ENCODE measurements at places on chromosomes 11 and 22.
A peak's percentile ranks its signal among the peaks of the same experiment; 100 is the strongest.

GRCh38 chr11:85182441-85183387, 444.4 kb downstream of the DLG2 start:
- no peak for DNase-seq

DNA sequence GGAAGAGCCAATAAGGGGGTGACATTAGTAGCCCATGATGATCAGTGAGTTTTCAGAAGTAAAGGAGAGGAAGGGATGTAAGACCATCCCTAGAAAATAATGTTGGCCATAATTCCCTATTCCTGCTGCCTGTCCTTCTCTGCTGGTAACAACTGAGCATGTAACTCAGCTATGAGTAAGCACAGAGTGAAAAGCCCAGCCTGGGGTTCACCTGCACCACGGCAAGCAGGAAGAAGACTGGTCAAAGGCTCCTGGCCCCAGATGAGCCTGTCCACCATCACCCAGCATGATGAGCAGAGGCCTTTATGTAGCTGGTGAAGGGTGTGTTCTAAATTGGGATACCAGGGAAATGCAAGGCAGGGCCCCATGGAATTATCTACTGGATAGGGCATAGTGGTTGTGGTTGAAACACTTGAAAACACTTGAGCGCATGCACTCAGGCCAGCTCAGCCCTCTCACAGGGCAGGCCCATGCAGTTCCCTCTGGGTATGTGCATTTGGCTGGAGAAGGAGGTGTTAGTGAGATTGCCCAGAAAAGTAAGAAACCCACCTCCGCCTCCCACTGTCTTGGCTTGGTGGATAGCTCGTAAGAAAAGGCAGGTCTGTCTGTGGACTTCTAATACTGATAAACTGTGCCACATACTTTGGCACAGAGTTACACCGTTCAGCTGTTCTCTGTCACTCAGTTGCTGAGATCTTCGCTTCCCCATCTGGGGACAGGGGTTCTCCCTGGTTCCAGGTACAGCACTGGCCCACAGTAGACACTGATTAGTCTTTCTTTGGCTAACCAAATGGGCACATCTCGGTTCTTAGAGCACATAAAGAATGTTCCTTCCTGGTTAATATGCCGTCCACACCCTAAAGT, 86.8 kb downstream of the AMOTL1 start:
- DNase-seq, result no peak

GRCh38 chr11:78038697-78039313, 15.7 kb upstream of the KCTD14 start:
- no peak for DNase-seq

DNA sequence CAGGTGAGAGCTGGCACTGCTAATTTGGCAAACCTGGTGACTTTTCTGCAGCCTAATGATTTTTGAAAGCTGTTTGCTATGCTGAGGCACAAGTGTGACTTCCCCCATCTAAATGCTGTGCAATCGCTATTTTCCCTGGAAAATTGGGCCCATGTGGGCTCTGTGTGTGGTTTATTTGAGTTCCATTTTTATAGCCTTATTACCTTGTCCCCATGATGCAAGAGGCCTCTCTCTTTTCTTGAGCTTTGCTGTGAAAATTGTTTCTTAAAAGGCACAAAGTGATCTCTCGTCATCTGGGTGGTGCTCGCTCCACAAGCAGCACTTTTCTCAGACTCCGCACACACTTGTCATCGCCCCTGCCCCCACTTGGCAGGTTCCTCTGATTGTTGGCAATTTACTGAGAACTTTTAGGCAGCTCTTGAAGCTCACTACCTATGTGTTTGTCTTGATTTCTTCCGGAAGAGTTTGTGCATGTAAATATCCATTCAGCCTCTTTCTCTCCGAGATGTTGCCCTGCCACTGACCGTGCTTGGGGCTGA, 24.9 kb downstream of the BMAL1 start:
- DNase-seq, result no peak

DNA sequence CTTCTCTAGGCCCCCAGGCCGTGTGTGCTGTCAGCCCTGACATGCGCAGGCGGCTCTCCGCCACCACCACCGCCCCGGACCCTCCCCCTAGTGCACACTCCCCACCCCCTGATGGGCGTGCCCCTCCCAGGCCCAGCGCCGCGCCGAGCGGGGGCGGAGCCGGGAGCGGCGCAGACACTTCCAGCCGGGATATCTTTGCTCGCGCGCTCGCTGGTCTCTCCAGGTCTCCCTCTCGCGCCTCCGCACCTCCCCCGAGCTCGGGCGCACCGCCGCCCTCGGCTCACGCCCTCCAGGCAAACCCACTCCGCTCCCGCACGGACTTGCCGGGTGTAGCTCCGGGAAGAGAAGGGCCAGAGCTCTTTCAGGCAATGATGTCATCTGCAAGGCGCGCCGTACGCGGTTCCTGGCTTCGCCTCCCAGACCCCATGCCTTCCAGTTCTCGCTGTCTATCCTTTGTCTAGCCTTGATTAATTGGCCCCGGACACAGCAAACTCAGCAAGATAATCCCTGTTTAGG, at the start of gene SCN3B:
Gene SCN3B (minus strand): TSS at position 59 of the 516 bp plus-strand sequence. CDS start 823 bp downstream, outside the sequence.
- DNase-seq, result peak; percentile 21

DNA sequence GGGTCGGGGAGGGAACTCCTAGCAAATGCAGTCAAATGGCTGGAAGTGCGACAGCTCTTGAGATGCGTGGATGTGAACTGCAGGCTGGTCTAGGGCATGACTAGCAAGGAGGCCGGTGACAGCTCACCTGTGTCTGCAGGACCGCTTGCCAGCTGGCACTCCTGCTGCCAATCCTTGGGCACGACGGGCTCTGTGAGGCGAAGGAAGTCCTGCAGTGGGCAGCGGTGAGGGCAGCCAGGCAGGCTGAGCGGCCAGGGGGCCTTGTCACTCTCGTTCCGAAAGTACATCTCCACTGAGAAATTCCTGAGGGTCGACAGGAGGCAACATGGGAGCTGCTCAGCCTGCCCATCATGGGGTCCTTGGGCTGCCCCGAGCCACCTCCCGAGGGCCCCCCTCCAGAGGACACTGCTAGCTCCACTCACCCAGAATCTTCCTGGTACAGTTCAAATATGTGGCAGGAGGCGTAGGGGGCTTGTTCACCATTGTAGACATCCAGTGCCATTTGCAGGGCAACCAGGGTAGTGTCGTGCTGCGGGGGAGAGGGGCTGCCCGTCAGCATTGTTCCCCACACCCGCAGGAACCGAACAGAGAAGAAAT, 5.9 kb downstream of the ACP2 start:
- no peak for DNase-seq

DNA sequence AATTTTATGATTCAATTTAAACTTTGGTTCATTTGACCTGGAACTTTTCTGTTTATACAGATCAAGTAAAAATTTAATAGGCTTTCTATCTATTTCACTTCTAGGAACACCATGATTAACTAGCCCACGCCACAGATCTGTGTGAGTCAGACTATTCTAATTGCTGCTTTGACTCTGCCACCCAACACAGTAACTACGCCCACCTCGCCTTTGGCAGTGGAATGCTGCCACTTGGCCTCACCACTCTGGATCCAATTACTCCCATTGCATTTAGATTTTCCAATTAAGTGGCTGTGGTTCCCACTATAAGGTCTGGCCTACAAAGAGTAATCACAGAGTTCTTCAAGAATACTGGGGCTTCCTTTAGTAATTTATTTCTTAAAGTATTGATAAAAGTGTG, 46.6 kb upstream of the LIN7C start:
- no peak for DNase-seq

GRCh38 chr22:37544955-37545702, 15.2 kb upstream of the CDC42EP1 start:
- DNase-seq, result no peak

DNA sequence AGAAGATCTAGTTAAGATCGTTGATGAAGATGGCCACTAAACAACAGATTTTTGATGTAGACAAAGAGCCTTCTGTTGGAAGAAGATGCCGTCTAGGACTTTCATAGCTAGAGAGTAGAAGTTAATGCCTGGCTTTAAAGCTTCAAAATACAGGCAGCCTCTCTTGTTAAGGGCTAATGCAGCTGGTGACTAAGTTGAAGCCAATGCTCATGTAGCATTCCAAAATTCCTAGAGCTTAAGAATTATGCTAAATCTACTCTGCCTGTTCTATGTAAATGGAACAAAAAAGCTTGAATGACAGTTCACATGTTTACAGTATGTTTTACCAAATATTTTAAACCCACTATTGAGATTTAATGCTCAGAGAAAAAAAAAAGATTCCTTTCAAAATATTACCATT, 492.6 kb downstream of the CNTN5 start:
- no peak for DNase-seq

DNA sequence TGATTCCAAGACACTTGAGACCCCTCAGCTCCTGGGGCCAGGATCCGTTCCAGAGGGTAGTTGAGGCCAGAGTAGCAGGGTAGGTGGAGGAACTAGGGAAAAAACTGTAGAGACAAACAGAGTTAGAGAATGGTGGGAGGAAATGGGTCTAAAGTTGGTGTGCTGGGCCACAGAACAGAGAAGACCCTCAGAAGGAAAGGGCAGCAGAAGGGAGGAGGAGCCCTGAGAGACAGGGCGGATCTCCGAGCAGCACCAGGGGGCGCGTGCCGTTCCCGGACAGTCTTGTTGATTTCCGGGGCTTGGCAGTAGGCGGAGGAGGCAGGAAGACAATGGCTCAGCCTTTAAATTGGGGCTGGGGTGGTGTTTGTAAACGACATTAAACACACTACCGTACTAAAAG, 2.4 kb upstream of the CECR2 start:
- no peak for DNase-seq

DNA sequence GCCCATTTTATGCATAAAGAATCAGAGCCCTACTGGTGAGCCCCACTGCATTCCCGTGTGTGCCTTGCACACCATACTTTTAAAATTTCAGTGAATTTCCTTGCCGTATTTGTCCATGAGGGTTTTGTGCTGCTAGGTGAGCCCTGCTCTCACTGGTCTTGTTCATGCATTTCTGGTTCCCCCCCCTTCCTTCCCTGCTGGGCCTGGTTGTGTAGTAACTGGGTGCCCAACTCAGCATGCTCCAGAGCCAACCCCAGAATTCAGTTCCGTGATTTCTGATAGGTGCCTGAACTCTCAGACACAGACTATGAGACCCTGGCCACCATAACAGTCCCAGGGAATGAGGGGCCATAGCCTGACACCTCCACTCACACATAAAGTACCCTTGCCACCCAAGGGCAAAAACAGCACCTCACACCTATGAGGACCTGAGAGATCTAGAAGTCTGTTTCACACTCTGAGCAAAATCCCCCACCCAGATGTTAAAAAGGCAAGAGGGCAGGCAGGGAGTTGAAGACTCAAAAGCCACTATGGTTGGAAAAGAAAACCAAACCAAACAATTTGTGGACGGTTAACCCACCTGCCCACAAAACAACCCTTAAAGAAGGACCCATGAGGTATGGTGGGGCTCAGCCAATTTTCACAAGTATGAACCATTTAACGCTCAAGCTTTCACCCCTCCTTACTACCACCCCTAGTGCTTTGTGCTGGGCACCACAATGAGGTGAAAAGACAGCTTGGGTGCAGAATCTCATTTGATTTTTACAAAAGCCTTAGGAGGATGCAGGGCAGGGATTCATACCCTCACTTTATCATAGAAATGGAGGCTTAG, 16.8 kb upstream of the IL10RA start:
- DNase-seq, result no peak

DNA sequence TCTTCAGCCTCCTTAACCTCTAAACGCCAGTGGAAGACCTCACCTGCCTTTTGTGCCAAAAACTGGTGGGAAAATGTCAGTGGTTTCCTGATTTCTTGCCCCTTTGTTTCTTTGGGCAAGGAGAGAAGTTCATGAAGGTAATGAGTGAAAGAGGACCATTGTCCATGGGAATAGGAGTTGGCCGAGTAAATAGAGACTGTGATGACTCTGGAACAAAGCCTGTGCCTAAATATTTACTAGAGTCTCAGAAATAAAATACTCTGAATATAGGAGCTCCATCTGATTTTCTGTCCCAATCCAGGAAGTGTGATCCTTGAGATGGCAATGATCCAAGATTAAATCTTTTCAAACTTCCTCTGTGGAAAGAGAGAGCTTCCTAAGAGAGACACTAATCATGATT, 12.0 kb downstream of the SLC5A1 start:
- DNase-seq, result no peak

DNA sequence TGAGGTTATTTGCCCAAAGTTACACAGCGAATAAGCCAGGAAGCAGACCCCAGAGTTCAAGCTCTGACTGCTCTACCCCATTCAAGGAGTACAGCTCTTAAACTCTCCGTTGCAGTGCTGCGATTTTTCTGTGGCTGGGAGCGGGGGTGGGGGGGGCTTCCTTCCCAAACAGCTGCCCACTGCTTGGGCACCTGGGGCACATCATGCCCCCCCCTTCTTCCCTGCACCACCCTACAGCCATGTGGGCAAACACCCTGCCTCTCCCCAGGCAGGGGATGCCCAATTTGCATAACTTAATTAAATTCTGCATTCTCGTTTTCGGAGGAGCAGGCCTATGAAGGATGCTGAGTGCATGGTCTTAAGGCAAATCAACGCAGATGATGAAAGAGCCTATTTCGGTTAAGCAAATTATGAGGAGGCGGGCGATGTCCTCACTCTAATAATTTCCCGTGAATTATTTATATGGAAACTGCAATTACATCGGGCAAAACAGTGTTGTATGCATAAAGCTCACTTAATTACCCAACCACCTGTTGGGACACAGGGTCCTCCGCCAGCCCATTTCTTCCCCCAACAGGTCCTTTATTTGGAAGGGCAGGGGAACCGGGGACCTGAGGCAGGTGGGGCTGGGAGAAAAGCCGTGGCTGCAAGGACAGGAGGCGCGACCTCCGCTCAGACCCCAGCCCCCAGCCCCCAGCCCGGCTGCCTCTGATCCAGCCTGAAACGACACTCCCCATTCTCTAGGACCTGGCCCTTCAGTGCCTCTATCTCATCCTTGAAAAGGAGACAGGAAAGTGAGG, 610.5 kb downstream of the BUD13 start:
- DNase-seq, result no peak

- DNase-seq, result no peak
Observed at GRCh38 chr11:109972939-109973338, 120.3 kb upstream of the ZC3H12C start.

- no peak for DNase-seq
Observed at GRCh38 chr22:40325315-40325714, 21.0 kb upstream of the ADSL start.

- DNase-seq, result no peak
Observed at GRCh38 chr11:111702623-111703022, 63.6 kb downstream of the PPP2R1B start.

- DNase-seq, result no peak
Observed at GRCh38 chr11:1072116-1072820, 2.4 kb upstream of the MUC2 start.
